ENCODE measurements at places on chromosomes 2 and 18. TPM values are rescaled to one million over a fixed set of nuclear protein-coding genes. Genes with fewer than 3 reads are reported as not detected.

SCN2A gene
- polyA plus RNA-seq: 55.0 TPM

GAREM1 gene
- 1.3 TPM for polyA plus RNA-seq

C2orf78 gene
- not detected for polyA plus RNA-seq

ACVR1 gene
- 4.0 TPM for polyA plus RNA-seq

SATB2 gene
- polyA plus RNA-seq: not detected

TDRD15 gene
- not detected for polyA plus RNA-seq

HOXD3 gene
- polyA plus RNA-seq: not detected

CNOT9 gene
- 72.1 TPM for polyA plus RNA-seq

LAMA3 gene
- 2.2 TPM for polyA plus RNA-seq

MATN3 gene
- polyA plus RNA-seq: 0.60 TPM
